Activated T-helper 1 cell treated with anti-CD3 and anti-CD28 coated beads, Interleukin-12 subunit alpha, Interleukin-12 subunit beta, Interleukin-2, Interleukin-4 antibody, amounts not matched to agents 30 ng/mL and 10 ng/mL and 1 ng/mL, durations not matched to agents 14 hours and 24 hours and 36 hours (primary cell): ENCODE measurements at places on chromosomes 13 and 19. TPM values are rescaled to one million over a fixed set of nuclear protein-coding genes. Genes with fewer than 3 reads are reported as not detected.

LRRC4B gene
- 0.05 and 0.15 TPM in 2 replicates for total RNA-seq

APOC1 gene
- 1.2 TPM in 1 of 2 replicates, not detected in the other for total RNA-seq

CALM3 gene
- 568 and 578 TPM in 2 replicates for total RNA-seq

BCL2L12 gene
- 72.2 and 73.7 TPM in 2 replicates for total RNA-seq

INSR gene
- total RNA-seq: 1.5 TPM in 2 replicates

DNA sequence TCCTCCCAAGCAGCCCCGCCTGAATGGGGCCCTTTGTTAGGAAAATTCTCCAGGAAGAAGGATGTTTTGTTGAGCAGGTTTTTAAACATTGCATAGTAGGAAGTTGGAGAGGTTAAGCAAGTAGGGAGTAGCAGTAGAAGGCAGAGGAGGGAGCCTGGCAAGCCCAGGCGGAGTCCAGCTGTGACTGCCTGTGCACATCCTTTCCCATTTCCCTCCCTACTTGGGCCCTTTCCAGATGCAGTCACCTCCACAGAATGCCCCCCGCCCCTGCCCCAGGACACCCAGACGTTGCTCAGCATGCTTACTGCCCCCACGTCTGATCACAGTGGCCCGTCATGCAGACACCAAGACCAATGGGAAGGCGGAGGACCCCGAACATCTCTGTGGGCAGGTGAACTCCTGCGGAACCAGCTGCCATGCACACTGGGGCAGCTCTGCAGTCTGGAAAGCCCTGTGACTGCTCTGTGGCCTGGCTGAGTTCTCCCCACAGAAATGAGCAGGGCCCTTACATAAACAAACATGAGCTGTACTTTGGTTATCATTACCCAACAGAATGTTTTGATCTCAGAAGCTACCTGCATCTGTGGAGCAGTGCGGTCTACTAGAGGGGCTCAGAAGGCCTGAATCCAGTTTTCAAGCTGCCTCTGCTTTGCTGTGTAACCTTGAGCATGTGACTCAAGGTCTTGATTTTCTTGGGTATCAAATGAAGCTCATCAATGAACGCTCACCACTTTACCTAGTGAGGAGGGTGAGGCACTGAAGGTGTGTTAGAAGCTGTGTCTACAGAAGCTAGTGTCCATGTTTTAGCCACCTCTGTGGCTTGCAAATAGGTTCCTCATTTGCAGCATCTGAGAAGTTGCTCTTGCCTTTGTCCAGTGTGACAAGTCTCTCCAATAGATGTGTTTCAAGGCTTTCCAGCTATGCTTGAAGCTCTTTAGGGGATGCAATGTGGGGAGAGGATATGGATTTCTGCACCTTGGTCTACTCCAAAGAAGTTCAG is 84.2 kb downstream of the TNFRSF19 start:
- no peaks in the 10 kb centered on the region for H3K36me3 ChIP-seq
- no peak overlapping the region for H3K27ac ChIP-seq
- H3K27me3 ChIP-seq: peaks cover 25% of the 10 kb centered on the region
- no peak for DNase-seq

- peak; percentile 26 for DNase-seq
- peaks cover 16% of the 10 kb centered on the region for H3K4me1 ChIP-seq
- H3K4me3 ChIP-seq: no peak overlapping the region
- no peak overlapping the region for H3K27ac ChIP-seq
- no peaks in the 10 kb centered on the region for H3K36me3 ChIP-seq
- H3K27me3 ChIP-seq: peaks cover 9% of the 10 kb centered on the region
Observed at GRCh38 chr13:21478881-21479808, 20.0 kb upstream of the ZDHHC20 start.

DNA sequence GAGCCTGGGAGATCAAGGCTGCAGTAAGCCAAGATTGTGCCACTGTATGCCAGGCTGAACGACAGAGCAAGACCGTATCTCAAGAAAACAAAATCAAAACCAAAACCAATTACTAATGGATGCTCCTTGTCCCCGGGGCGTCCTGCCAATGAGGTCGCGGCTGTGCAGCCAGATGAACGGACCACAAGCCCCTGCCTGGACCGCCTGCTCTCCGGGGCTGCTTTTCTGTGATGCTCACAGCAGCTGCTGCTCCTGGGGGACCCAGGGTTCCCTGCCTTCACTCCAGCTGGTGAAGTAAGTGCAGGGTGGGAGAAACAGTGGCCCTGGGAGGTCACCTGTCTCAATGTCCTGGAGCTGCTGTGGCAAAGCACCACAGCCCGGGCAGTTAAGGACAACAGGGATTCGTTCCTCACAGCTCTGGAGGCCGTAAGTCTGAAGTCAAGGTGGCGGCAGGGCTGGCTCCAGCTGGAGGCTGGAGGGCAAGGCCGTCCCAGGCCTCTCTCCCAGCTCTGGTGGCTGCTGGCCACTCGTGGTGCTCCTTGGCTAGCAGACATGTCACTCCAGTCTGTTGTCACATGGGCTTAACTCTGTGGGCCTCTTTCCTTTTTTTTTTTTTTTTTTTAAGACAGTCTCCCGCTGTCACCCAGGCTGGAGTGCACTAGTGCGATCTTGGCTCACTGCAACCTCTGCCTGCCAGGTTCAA is 10.1 kb downstream of the COPE start:
- H3K4me3 ChIP-seq: no peak overlapping the region
- H3K27ac ChIP-seq: no peak overlapping the region
- DNase-seq: no peak
- H3K27me3 ChIP-seq: no peaks in the 10 kb centered on the region
- H3K36me3 ChIP-seq: peaks cover 21% of the 10 kb centered on the region

DNA sequence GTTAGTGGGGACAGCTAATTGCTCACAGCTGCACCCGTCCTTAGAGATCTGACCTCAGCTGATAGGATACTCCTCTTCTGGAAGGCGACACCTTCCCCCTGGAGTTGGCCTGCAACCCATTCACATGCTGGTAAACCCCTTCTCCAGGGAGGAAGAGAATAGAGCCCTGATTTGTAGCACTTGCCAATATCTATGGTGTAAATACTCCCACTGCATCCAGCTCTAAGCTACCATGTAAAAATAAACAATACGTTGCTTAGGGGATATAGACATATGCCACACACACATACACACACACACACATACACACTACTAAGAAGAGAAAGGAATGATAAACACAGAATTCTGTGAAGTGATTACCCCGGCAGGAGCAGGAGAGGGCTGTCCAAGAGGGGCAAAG is 49.4 kb upstream of the KCTD15 start:
- no peak overlapping the region for H3K27ac ChIP-seq
- DNase-seq: no peak
- H3K4me1 ChIP-seq: no peaks in the 10 kb centered on the region
- no peaks in the 10 kb centered on the region for H3K36me3 ChIP-seq
- H3K4me3 ChIP-seq: no peak overlapping the region

GRCh38 chr19:32339988-32340874 is 5.2 kb upstream of the ZNF507 start:
- H3K4me3 ChIP-seq: no peak overlapping the region
- no peak overlapping the region for H3K27ac ChIP-seq
- H3K27me3 ChIP-seq: peaks cover 9% of the 10 kb centered on the region
- H3K4me1 ChIP-seq: no peaks in the 10 kb centered on the region
- no peaks in the 10 kb centered on the region for H3K36me3 ChIP-seq

DNA sequence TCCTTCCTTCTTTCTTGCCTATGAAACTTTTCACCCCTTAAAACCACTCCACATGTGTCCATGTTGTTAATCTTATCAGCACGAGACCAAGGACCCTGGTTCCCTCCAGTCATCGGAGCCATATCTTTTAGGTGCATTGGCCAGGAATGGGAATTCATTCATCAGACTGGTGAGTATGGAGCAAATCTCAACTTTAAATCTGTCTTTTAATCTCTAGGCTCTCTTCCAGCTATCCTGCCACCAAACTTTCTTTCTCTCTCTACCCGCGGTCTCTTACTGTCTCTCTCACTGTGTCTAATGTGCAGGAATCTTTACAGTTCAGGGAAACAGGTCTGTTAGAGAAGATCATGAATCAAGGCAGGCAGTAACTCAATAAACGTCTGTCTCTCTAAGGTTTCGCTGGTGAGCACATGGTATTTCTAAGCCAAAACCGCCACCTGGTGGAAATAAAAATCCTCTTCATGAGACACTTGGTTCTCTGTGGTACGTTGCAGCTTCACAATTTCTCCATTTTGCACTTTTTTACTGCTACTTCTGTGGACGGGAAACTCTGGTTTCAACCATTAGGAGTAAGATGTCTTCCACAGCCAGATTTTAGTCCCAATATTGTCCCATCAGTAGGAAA is 16.1 kb downstream of the LGALS16 start:
- H3K4me3 ChIP-seq: no peak overlapping the region
- DNase-seq: peak; percentile 50

GRCh38 chr19:54335164-54335563 is 3.8 kb downstream of the LILRA4 start:
- no peak overlapping the region for H3K4me3 ChIP-seq
- H3K27ac ChIP-seq: no peak overlapping the region
- no peaks in the 10 kb centered on the region for H3K36me3 ChIP-seq

- H3K27ac ChIP-seq: peak overlapping the region; percentile 85
- no peak for DNase-seq
- H3K36me3 ChIP-seq: peaks cover 16% of the 10 kb centered on the region
- peak overlapping the region; percentile 88 for H3K4me3 ChIP-seq
- H3K4me1 ChIP-seq: peaks cover 50% of the 10 kb centered on the region
Observed at GRCh38 chr19:16073988-16074387, 2.3 kb upstream of the TPM4 start.

DNA sequence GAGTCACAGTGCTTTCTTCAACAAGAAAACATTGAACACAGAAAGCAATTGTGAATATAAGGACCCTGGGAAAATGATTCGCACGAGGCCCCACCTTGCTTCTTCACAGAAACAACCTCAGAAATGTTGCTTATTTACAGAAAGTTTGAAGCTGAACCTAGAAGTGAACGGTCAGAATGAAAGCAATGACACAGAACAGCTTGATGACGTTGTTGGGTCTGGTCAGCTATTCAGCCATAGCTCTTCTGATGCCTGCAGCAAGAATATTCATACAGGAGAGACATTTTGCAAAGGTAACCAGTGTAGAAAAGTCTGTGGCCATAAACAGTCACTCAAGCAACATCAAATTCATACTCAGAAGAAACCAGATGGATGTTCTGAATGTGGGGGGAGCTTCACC is 15.7 kb downstream of the ZNF175 start:
- no peak overlapping the region for H3K4me3 ChIP-seq
- peaks cover 58% of the 10 kb centered on the region for H3K36me3 ChIP-seq
- DNase-seq: no peak
- H3K27me3 ChIP-seq: no peaks in the 10 kb centered on the region

DNA sequence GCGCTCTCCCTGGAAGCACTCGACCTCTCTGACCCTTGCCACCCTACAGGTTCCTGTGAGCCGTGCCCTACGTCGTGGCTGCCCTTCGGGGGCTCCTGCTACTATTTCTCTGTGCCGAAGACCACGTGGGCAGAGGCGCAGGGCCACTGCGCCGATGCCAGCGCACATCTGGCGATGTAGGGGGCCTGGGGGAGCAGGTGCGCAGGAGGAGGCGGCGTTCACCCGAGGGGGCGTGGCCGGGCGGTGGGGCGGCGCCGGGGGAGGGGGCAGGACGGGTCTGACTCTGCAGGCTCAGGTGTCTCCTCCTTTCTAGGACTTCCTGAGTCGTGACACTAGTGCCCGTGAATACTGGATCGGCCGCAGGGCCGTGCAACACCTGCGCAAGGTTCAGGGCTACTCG is 26.4 kb downstream of the CLEC4M start:
- no peak overlapping the region for H3K27ac ChIP-seq
- H3K27me3 ChIP-seq: peaks cover 43% of the 10 kb centered on the region
- H3K36me3 ChIP-seq: no peaks in the 10 kb centered on the region
- no peaks in the 10 kb centered on the region for H3K4me1 ChIP-seq

DNA sequence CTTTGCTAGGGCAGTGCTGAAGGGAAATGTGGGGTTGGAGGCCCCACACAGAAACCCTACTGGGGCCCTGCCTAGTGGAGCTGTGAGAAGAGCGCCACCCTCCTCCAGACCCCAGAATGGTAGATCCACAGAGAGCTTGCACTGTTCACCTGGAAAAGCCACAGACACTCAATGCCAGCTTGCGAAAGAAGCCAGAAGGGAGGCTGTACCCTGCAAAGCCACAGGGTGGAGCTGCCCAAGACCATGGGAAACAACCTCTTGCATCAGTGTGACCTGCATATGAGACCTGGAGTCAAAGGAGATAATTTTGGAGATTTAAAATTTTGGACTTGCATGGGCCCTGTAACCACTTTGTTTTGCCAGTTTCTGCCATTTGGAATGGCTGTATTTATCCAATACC is 615.4 kb upstream of the MIR17HG start:
- H3K4me1 ChIP-seq: no peaks in the 10 kb centered on the region
- DNase-seq: no peak
- H3K27ac ChIP-seq: no peak overlapping the region
- no peaks in the 10 kb centered on the region for H3K27me3 ChIP-seq
- no peaks in the 10 kb centered on the region for H3K36me3 ChIP-seq
- no peak overlapping the region for H3K4me3 ChIP-seq

GRCh38 chr13:88014527-88014926 is 343.4 kb downstream of the SLITRK5 start:
- no peaks in the 10 kb centered on the region for H3K4me1 ChIP-seq
- DNase-seq: no peak
- H3K36me3 ChIP-seq: peaks cover 3% of the 10 kb centered on the region

DNA sequence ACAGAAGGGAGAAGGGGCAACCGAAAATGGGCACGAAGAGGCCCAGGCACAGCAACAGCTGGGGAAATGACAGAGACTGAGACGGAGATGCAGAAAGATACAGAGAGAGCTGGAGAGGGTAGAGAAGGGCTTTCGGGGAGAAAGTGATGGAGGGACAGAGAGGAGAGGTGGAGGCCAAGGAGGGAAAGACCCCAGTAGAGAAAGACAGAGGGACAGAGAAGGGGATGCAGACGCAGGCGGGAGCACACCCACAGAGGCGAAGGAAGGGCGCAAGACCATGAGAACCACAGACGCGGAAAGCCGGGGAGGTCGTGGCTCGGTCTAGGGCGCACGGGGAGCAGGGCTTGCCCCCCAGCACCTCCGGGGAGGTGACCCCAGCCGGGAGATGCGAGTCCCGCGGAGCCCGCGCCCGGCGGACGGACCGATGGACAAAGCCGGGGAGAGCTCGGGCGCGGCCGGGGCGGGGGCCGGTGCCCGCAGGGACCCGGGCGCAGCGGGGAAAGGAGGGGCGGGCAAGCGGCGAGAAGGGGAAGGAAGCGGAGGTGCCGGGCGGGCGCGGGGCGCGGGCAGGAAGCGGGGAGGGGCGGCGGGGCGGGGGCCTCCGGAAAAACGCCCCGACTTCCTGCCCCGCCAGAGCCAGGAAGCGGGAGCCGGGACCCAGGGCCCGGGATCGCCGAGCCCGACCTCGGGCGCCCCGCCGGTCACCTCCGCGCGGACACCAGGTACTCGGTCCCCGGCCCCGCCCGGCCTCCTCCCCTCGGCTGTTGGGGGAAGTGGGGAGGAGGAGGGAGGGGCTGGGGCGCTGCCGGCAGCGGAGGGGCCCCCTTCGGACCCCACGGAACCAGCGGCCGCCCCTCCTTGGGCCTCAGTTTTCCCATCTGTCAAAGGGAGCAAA is at the start of gene ARHGEF1:
TSS of gene ARHGEF1 (plus strand) at position 617 of the 895 bp plus-strand sequence. CDS start 4,899 bp downstream, outside the sequence.
- H3K36me3 ChIP-seq: peaks cover 12% of the 10 kb centered on the region
- no peaks in the 10 kb centered on the region for H3K27me3 ChIP-seq
- peak within 1 kb of the TSS; percentile 93 for H3K4me3 ChIP-seq
- peaks cover 50% of the 10 kb centered on the region for H3K4me1 ChIP-seq

GRCh38 chr13:107977071-107977574 is 238.2 kb downstream of the LIG4 start:
- H3K27me3 ChIP-seq: no peaks in the 10 kb centered on the region
- H3K4me1 ChIP-seq: no peaks in the 10 kb centered on the region
- H3K27ac ChIP-seq: no peak overlapping the region
- H3K36me3 ChIP-seq: no peaks in the 10 kb centered on the region
- DNase-seq: no peak

- peaks cover 17% of the 10 kb centered on the region for H3K4me1 ChIP-seq
- no peak overlapping the region for H3K27ac ChIP-seq
- DNase-seq: no peak
- H3K27me3 ChIP-seq: peaks cover 5% of the 10 kb centered on the region
Observed at GRCh38 chr19:32403291-32403995, 2.1 kb upstream of the DPY19L3 start.
